ENCODE measurements at places on chromosomes 7 and 10.
A peak's percentile ranks its signal among the peaks of the same experiment; 100 is the strongest.

GRCh38 chr10:89296220-89296648 is 5.6 kb upstream of the IFIT2 start:
- no peak for DNase-seq

DNA sequence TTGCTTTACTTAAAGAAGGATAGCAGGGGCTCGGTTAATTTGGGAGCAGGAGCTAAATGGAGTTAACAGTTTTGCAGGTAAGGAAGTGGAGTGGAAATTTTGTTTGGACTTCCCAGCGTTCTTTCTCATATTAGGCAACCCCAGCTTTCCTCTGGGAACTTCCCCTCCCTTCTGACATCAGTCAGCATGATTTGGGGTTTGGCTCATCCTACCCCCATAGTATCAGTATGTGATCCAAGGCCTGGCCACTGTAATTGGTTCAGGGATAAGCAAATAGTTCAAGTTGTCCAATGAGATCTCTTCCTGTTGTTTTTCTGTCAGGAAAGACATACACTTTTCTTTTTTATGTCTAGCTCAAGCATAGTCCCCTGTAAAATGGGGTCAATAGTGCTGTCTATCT is 125.6 kb upstream of the CDK6 start:
- no peak for DNase-seq

GRCh38 chr7:70766694-70767093 is 365.2 kb upstream of the GALNT17 start:
- no peak for DNase-seq

DNA sequence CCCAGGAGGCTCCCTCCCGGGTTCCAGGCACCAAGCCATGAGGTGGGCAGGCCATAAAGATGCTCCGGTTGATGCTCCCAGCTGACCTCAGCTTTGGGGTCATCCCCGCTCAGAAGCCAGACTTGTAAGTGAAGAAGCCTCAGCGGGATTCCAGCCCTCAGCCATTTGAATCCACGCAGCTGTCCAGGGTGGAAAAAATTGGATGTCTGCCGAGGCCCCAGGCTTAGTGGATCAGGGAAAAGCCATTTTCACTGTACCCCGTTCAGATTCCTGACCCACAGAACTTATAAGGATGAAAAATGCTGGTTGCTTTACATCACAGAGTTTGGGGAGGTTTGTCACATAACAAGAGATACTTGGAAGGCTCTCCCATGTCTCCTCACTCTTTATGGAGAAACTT is 49.2 kb upstream of the CPN1 start:
- DNase-seq: no peak

DNA sequence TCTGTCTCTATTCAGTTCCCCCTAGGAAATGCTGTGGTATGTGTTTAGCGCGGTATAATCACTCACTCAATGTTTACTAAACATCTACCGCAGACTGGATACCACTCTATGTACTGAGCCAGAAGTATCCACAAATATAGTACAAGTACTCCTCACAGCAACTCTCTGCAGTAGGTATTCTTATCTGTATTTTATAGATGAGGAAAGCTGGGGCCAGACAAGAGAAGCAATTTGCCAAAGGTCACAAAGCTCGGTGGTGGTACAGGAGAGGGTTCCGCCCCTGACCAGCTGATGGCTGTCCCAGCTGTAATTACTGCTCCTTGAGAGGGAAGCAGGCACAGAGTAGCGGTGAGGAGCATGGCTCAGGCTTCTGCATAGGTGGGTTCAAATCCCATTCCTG is 184.1 kb downstream of the DOCK4 start:
- DNase-seq: no peak

GRCh38 chr7:140689199-140690152 is 7.0 kb upstream of the NDUFB2 start:
- DNase-seq: peak; percentile 6

DNA sequence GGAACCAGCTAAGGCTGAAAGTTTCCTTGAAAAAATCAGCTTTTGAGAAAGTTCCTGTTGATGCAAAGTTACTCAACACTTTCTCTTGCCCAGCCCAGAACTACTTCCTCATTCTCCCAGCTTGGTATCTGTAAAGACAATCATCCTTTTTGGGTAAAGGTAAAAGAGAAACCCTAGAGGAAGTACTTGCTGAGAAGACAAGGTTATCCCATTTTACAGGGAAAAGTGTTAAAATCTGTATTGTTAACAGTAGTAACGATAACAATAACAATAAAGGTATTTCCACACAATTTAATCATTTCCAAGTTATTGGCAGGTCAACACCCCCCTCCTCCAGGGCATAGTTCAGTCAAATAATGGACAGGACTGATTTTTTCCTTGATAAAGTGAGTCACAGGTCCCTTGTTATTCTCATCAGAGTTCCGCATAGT is 2.4 kb downstream of the ALOX5 start:
- DNase-seq: no peak

DNA sequence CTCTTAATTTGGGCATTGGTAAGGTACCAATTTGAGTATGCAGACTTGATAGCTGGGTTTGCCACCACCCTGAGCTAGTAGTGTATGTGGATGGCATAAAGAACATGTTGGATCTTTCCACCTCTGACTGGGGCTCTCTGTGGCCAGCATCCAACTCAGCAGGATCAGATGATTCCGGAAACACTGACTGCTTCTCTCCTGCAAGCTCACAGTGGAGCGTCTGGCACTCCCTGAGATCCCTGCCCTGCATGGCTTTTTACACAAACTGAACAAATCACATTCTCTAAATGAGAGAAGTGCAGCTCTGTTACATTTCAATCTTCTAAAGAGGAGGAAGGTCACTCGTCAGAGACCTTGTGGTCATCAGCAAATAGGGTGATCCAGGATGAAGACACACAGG is 1057.5 kb downstream of the NRG3 start:
- no peak for DNase-seq

DNA sequence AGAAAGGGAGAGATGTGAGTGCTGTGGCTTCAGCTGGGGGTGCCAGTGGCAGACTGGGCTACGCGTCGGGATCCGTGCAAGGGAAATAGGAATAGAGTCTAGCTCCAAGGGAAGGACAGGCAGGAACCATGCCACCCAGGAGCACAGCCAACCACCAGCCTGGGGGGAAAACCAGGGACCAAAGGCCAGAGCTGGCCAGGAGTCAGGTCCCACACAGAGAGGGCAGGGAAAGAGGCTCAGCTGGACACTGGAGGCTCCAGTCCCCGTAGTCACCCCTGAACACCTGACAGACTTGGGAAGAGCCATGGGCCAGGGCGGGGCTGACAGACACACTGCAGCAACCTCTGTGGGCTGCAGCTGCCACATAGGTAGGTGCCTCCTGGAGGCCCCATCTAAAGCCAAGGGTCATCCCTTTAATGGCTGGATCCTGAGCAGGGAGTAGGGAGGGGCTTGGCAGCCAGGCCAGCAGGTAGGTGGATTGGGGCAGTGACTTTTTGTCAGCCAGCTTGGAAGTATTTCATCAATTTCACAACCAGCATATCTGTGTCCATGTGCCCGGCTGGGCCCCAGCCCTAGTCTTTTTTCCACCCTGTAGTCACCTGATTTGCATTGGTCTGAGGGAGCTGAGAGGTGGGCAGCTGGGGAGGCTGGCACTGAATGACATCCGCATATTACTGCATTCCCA is 163.2 kb downstream of the SH2D4B start:
- no peak for DNase-seq
